C1 segment of cervical spinal cord (tissue), 14 donors: ENCODE measurements at places on chromosomes 11 and 22.

DNA sequence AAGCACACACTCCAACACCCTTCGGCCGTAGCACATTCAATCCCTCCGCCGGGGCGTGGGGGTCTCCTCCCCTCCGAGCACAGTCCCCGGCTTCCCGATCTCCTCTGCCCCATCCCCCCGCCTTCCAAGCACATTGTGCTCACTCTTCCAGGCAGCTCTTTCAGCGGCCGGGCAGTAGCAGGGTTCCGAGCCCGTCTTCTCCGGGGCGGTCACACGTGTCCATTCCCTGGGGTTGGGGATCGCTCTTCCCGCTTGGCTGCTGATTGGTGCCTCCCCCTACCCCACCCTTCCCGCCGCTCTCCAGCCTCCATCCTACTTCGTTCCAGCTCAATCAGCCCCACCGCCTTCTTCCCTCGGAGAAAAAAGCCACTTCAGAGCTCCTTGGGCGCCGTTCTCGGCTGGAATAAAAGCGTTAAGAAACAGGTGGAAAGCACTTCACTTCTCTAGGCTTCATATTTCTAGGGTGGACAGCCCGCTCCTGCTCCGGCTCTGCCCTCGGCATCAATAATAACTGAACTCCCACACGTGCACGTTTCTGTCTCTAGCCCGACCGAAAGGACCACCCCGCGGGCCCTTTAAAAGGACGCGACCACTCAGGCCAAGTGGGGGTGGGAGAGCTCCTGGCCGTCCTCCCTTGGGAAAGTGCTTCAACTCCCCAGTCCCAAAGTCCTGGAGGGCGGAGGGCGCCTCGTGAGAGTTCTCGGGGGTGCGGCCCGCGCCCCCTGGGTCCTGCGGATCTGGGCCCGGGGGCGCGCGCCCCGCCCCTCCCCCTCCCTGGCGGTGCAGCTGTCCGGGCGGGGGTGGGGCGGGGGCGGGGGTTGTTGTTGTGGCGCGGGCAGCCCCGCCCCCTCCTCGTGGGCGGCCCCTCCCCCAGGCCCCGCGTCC lies 464 bp upstream of the CECR2 start:
- DNase-seq: peak; percentile 78

DNA sequence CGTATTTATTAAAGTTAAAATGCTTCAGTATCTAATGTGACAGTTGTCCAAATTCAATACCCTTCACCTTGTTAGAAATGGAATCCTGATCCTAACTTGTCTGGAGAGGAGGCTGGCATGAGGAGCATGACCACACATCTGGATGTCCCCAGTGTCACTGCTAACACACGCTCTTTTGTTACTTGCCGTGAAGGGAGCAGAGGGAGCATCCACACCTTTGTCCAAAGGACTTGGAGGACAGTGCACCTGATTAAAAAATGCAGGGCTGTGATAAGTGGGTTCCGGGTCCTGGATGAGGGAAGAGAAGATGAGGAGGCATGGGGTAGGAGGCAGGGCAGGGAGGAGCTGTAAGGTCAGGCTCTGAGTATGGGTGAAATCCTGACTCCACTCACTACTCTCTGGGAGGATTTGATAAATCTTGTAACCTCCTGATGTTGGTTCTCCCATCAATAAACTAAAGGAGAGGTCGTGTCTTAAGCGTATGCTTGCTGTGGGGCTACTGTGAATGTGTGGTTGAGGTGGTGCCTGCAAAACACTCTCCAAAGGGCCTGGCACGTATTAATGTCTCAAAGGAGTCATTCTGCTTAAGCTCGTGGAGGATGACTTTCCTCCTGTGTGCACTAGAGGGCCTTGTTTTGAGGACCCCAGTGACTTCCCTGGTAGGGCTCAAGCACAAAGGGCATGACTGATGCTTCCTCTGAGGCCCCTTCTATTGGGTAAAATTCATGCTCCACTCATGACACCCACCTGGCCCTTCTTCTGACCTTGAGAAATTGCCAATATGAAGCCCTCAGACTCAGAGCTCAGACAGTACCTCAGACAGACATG lies 16.8 kb upstream of the IGLL5 start:
- no peak for DNase-seq

DNA sequence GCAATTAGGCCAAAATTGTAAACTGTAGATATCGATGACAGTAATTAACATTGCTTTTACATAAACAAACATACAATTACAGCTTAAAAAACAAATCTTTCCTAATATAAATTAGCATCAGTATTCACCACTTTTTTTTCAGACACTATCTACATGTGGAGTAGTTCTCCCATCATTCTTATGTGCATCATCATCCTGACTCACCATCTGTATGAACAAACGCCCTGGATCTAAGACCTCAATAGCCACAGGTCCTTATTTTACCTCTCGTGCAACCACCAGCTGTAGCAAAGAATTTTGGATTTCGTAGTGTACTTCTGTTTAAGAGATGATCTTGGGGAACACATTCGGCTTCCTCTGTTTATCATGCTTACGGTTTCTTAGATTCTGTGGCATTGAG lies 551.9 kb upstream of the KIRREL3 start:
- no peak for DNase-seq

GRCh38 chr22:22369964-22370270 lies 125.3 kb downstream of the VPREB1 start:
- DNase-seq: peak; percentile 24
